ENCODE measurements at places on chromosomes 5 and 9.

DNA sequence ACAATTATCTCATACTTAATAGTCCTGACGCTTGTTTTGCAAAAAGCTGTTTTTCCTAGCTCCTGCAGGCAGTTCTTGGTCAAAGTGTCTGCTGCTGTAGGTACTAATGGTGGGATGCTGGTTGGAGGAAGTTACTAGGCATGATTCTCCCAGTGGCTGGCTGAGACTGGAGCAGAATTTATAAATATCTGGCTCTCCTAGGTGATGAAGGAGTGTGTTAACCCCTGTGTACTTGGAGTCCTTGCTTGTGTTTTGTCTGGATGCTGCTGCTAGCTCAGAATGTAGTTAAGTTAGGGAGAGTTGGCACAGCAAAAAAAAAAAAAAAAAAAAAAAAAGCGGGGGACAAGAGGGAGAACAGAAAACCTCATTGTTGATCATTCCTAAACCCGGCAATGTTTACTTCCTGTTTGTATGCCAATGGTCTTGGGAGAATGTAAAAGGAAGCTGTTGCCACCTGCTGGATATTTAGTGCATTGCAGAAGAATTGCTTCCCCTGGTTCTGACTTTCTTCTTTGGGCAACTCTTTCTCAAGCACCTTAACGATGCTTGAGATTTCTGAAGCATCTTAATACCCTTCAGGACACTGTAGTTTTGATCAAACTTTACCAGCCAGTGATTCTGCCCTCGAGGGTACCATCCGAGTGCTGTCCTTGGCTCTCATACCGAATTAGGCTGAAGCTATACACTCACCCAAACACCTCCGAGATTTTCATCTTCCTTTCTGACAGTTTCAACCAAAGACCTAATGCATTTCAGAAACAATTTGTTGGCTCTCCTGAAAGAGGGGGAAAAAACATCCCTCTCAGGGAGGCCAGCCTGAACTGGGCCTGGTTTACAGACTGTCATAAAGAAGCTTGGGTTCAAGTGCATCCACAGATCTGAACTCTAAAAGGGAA, 71.7 kb upstream of the WWC1 start:
- peak; percentile 14 for DNase-seq

DNA sequence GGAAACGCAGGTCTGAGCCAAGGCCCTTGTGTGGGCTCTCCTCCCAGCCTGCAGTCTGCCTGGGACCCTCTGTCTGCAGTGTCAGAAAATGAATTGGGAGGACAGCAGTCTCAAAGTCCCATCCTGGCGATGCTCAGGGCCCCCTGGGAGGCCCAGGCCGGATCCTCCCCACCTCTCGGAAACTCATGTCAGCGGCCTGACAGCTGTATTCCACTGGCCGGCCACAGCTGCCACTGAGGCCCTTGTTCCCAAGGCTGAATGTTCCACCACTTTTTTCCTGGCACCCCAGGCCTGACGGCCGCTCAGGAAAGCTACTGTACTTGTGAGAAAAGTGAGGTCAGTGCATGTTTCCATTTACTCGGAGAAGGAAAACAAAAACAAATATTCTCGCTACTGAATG, 180.0 kb downstream of the FGF18 start:
- DNase-seq, result no peak

- DNase-seq, result no peak
These were observed 68.5 kb downstream of the PRLR start for GRCh38 chr5:35161652-35162273.

- no peak for DNase-seq
These were observed 208.0 kb downstream of the SGCD start for GRCh38 chr5:156534906-156535485.

- no peak for DNase-seq
These were observed 53.7 kb upstream of the HRH2 start for GRCh38 chr5:175603987-175604739.

DNA sequence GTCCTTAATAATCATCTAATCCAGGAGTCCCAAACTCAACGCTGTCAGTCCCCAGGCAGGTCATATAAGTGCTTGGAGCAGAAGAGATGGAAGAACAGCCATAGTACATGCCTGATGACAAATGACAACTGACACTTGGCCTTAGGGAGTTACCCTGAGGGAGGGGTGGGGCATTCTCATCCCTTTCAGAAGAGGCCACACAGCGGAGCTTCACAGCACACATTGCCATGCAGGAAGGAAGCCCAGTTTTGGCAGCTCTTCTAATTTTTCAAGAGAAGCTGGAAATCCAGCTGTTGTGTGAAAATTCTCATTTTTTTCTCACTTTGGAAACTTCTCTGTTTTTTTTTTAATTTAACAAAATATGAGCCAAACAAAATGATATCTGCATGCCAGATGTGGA, 89.0 kb downstream of the ASTN2 start:
- no peak for DNase-seq

GRCh38 chr9:127118597-127119319, 3.7 kb downstream of the ANGPTL2 start:
- no peak for DNase-seq

DNA sequence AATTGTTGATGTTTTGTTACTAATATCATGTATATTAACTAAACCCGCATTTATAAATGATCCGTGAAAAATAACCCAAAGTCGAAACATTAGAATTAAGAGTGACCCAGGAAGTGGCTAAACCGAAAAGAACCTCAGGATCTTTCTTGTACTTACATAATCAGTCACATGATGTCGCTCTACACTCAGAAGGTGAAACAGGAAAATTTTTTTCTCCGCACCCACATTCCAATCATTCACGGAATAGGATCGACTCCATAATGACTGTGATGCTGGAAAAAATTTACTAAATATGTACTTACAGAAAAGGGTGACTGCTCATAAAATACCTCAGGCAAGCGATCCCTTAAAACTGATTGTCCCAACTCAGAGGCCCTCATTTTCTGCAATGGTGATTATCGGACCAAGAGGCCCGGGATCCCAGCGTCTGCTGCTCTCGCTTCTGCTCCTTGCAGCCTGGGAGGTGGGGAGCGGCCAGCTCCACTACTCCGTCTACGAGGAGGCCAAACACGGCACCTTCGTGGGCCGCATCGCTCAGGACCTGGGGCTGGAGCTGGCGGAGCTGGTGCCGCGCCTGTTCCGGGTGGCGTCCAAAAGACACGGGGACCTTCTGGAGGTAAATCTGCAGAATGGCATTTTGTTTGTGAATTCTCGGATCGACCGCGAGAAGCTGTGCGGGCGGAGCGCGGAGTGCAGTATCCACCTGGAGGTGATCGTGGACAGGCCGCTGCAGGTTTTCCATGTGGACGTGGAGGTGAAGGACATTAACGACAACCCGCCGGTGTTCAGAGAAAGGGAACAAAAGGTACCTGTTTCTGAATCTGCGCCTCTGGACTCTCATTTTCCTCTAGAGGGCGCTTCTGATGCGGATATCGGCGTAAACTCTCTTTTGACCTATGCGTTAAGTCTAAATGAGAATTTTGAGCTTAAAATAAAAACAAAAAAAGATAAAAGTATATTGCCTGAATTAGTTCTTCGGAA, at the start of gene PCDHA12:
Gene PCDHA12 (plus strand): TSS at position 224 of the 981 bp plus-strand sequence. CDS start 165 bp downstream, at position 389.
- DNase-seq, result no peak

- no peak for DNase-seq
These were observed 267.7 kb downstream of the ADAMTS6 start for GRCh38 chr5:65213921-65214525.

DNA sequence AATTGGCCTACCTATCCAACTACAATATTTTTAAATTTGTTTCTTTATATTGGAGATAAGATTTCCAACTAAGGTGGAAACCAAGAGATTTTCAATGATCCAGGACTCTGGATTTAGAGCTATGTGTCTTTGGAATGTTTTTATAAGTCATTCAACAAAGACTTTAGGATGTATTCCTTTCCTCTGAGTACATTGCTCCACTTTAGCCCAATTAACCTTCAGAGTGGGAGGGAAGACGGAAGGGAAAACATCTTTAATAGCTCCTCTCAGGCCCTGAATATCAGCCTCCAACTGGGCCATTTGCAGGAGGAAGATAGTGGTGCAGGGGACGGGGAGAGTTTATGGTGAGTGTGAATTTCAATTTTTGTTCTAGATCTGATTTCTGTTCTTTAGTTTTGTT, 239.2 kb downstream of the PIK3R1 start:
- DNase-seq, result no peak

DNA sequence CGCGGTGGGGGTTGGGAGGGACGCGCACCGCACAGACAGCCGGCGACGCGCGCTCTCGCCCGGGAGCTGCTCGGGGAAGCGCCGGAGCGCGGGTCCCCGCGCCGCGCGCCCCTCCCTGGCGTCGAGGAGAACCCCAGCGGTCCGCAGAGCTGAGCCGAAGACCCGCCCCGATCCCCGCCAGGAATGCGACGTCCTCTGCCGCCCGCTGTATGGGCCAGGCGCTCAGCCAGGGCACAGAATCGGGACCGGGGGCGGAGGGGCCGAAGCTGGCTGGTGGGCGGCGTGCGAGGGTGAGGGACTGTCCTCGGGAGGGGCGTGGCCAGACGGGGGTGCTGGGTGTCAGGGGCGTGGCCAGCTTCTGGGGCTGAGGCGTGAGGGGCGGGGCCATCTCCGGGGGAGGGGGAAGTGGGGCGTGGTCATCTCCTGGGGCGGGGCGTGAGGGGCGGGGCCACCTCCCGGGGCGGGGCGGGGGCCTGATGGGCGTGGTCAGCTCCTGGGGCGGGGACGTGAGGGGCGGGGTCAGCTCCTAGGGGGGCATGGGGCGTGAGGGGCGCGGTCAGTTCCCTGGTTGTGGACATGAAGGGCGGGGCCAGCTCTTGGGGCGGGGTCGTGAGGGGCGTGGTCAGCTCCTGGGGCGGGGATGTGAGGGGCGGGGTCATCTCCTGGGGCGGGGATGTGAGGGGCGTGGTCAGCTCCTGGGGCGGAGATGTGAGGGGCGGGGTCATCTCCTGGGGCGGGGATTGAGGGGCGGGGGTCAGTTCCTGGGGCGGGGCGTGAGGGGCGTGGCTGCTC, 965 bp downstream of the PTGDS start:
- DNase-seq, result peak; percentile 72

DNA sequence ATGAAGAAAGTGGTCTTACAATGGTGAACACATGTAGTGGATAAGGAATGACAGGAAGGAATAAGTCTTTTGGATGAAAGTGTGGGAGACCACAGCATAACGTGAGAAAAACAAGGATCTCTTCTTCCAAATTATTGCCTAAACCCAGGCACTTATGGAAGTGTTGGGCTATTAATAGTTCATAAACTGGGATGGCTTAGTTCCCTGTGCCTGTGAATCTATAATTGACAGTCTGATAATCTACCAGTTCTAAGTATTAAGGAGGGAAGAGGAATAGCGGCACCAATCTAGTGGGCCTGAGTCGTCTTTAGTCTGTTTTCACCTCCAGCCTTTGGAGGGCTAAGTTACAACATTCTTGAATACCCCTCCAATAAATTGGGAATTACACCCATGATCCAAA, 39.2 kb upstream of the LRRTM2 start:
- DNase-seq, result no peak

DNA sequence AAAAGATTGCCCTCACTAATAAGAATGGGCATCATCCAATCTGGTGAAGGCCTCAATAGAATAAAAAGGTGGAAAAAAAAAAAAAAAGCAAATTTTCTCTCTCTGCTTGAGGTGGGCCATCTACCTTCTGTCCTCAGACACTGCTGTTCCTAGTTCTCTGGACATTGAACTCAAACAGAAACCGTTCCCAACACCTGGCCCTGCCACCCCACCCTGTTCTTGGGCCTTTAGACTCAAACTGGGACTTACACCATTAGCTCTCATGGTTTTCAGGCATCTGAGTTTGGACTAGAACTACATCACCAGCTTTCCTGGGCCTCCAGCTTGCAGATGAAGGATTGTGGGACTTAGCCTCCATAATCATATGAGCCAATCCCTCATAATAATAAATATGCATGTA, 71.0 kb downstream of the SSBP2 start:
- no peak for DNase-seq
